ENCODE measurements at places on chromosomes 6 and 20.

DNA sequence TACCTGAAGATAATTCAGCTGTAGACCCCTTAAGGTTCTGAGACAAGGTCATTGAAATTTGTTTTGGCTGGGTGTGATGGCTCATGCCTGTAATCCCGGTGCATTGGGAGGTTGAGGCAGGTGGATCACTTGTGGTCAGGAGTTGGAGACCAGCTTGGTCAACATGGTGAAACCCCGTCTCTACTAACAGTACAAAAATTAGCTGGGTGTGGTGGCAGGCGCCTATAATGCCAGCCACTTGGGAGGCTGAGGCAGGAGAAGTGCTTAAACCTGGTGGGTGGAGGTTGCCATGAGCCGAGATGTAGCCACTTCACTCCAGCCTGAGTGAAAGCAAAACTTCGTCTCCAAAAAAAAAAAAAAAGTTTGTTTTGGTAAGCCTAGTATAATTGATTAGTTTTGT lies 11.0 kb downstream of the SRSF3 start:
- no peak for DNase-seq

GRCh38 chr6:105135056-105135455 lies 44.8 kb downstream of the POPDC3 start:
- no peak for DNase-seq

GRCh38 chr6:40407239-40407638 lies 179.9 kb downstream of the LRFN2 start:
- no peak for DNase-seq

DNA sequence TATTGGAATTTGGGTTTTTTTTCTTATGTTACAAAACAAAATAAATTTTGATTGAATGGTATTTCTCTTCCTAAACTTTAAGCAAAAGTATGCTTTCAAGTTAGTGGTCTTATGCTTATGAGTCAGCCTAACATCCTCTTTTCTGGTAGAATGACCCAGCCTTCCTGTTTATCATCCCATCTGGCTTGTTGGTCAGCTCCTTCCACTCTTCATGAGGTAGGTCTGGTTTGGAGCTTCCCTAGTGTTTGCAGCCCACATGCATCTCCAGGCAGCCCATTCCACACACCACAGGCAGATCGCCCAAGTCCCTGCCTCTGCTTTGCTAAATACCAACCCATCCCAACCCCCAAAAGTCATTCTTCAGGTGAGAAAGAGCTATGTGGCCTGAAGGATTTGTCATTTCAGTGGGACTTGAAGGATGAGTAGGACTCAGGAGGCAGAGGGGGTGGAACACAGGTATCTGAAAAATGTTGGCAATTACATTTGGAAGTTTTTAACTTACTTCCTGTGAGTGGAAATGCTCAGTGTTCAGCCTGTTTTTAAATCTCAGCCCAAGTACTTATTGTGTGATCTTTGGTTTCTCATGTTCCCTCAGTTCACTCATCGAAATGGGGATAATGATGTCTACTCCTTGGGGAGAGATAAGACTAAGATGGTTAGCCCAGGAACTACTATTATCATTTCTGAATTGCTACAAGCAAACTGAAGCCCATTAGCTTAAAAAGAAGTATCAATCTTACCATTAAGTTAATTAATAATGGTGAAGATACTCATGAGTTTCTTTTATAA lies 294.0 kb downstream of the ADGB start:
- DNase-seq, result no peak

DNA sequence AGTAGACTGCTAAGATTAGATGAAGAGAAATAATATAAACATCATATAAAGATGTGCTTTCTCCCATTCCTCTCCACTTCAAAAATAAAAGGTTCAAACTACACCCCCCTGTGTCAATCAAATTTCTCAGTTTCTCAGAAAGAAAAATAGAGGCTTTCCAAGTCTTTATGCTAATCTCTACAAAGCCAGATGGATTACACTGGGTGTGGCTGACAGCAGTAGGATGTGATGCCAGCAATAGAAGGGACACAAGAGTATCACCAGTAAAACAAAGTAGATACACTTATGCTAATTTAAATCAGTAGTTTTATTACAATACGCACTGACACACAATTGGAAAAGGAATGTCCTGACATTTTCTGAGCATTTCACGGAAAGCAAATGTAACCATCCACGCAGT lies 353.4 kb downstream of the RNGTT start:
- no peak for DNase-seq

DNA sequence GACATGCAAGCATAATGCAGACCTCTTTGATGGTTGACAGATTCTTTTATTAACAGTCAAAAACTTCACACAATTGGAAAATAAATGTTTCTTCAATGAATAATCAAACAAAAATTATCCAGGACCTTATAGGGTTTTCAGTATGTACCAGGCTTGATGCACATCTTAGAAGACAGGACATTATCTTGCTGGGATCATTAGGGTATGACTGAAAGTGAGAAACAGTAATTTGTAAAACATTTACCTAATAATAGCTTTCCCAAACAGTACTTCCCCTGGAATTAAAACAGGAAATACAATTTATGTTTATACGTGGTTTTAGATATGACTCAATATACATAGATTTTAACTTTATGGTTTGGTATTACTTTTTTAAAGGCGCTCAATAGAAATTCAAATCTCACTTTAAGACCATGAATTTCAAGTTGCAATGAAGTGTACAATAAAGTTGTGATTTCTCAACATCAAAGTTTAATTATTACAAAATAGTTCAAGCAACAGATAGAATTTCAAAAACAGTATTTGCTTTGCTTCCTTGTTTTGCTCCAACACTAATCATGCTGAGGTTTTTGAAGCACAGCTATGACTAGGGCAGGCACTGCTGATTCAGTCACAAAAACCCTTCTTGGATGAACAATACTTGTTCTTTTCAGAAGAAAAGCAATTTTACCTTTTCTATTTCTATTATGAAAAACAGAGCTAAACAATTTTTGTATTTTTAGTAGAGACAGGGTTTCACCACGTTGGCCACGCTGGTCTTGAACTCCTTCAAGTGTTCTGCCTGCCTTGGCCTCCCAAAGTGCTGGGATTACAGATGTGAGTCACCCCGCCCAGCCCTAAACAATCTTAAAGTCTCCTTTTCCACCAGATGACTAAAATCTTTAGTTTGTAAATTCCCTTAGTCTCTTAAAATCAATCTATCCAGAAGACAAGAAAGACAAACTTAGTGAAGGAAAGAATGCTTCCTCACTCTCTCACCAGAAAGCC lies 13.7 kb downstream of the SOD2 start:
- DNase-seq, result no peak

GRCh38 chr6:80528115-80528514 lies 421.6 kb downstream of the BCKDHB start:
- DNase-seq, result no peak

GRCh38 chr20:50291254-50292078 lies 100.8 kb downstream of the CEBPB start:
- DNase-seq, result no peak
